ENCODE measurements at places on chromosomes 7 and 10.

DNA sequence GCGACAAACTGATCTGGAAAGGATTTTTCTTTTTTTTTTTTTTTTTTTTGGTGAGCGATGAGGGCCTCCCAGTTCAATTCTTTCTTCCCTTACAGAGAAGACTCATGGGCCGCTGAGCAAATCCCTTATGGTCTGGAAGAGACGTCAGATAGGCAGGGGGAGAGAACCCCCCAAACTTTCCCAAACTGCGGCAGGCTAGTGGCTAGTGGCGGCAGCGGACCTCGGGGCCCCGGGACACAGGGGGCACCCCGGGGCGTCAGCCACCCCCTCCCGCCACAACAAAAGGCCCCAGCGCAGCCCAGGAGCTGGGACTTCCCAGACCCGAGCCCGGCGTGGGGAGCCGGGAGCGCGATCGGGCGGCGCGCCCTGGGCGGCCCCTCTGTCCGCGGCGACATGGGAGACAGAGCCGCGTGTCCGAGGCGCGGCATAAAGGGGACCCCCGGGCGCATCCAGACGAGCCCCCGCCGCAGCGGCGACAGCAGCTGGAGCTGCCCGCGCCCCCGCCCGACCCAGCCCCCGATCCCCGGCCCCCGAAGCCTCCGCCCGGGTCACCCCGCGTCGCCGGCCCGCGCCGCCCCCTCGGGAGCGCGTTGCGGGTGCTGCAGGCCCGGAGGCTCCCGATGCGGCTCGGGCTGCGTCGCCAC, 755 bp downstream of the FAM171A1 start:
- DNase-seq = no peak

GRCh38 chr10:72081772-72082590, 6.4 kb downstream of the SPOCK2 start:
- DNase-seq = no peak

- no peak for DNase-seq
Measured at GRCh38 chr7:139568813-139569490, 45.5 kb downstream of the CLEC2L start.

DNA sequence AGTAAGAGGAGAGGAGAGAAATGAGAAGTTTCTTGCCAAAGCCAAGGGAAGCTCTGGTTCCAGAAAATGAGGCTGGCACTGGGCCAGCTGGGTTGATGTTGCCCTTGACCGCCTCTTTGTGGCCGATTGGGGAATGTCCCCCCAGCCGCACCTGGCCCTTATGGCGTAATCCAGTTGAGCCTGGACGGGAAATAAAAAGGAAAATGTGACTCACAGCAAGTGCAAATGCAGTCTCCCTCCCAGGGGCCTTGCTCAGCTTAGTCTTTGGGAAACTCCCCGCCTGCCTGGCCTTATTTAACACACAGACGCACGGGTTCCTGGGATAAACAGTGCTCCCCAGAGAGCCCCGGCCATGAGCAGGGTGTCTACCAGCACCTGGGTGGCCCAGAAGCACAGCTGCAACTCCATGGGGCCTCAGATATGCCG, 174.8 kb downstream of the KIAA1217 start:
- DNase-seq = peak; percentile 60

DNA sequence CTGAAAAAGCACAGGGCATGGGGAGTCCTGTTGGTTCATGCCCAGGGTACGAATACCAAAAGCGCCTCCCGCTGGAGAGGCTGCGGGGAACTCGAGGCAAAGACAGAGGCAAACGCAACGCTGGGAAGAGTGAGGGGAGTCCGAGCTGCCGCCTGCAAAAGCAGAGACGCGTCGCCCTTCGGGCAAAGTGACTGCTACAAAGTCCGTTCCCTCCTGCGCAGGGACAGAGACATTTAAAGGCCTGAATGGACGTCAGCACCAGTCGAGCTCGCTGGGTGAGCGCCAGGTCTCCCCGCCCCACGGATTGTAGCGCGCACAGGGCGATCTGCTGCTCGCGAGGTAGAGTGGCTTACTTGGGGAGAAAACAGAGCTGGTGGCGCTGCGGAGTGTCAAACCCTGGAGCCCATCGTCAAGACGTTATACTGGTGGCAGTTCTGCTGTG, 732.8 kb downstream of the ZWINT start:
- no peak for DNase-seq

DNA sequence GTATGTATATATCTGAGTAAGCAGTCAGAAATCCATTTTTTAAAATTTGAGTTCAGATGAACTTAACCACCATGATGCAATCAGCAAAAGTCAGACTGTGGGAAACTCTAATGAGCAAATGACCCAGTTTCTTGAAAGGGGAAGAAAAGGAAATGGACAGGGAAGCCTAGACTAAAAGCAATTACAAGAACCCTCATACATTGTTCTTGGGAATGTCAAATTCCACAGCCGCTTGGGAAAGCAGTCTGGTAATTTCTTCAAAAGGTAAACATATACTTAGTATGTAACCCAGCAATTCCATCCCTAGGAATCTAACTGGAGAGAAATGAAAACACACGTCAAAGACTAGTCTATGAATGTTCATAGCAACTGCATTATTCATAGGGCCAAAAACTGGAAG, 16.4 kb upstream of the FOXK1 start:
- DNase-seq = no peak

- no peak for DNase-seq
Measured at GRCh38 chr10:13327534-13327933, 20.6 kb downstream of the SEPHS1 start.

- peak; percentile 54 for DNase-seq
Measured at GRCh38 chr7:36777062-36777461, 52.8 kb upstream of the AOAH start.

DNA sequence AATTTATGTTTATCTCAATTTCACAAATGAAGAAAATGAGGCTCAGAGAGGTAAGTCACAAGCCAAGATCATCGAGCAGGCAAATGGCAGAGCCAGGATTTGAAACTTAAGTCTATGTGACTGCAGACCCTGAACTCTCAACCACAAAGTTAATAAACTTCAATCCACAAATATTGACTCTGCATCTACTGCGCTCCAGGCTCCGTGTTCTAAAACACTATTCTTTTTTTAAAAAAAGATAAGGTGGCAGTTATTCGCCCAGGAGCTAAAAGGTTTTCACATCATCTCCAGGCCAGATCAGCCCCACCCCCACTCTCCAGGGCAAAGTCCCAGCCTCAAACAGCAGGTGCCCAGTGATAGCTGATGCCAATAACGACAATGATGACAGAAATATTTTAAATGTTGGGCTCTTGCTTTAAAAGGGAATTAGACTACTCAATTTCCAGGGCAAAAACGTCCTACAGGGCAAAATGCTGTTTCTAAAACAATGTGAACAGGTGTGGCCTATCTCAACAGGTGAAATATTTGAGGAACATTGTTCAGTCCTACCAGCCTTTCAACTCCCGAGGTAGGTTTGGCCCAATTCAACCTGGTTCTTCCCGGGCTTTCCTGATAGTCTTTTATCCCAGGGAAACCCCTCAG, 85.2 kb downstream of the SORBS1 start:
- no peak for DNase-seq

DNA sequence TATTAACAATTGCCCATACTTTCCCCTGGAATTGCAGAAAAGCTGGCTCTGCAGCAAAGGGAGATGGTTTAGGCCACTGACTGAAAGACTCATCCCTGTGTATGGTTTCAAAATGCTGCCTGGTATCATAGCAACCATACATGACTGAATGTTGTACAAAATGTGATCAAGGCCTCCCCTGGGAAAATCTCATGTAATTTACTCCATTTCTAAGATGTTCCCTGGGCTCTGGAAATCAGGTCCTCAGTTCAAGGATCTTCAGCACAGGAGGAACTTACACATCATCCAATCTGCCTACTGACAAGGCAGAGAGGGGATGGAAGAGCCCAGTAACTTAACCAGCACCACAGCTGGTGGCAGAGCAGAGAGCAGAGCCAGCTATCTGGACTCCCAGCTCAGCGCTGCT, 111.8 kb downstream of the JAZF1 start:
- DNase-seq = no peak

GRCh38 chr10:70977625-70978024, 89.3 kb upstream of the PCBD1 start:
- no peak for DNase-seq

DNA sequence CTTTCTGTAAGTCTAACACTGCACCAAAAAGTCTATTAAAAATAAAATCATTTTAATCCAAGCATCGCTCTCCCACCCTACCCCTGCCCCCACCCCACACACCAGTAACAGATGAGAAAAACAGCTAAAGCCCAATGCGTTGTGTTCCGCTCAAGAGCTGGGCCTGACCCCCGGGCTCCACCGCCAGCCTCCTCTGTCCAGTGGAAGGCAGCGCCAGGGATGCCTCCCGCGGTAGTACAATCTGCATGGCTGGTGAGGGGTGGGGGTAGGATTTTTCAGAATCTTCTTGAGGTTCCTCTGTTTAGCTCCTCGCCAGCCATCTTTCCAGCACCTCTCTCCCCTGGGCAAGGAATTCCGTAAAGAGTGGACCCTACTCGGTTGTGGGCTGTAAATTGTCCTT, 12.1 kb downstream of the THSD7A start:
- no peak for DNase-seq

GRCh38 chr10:86580521-86580891, 58.9 kb upstream of the WAPL start:
- no peak for DNase-seq

- DNase-seq = peak; percentile 63
Measured at GRCh38 chr10:100370714-100371481, 23.9 kb downstream of the SCD start.

DNA sequence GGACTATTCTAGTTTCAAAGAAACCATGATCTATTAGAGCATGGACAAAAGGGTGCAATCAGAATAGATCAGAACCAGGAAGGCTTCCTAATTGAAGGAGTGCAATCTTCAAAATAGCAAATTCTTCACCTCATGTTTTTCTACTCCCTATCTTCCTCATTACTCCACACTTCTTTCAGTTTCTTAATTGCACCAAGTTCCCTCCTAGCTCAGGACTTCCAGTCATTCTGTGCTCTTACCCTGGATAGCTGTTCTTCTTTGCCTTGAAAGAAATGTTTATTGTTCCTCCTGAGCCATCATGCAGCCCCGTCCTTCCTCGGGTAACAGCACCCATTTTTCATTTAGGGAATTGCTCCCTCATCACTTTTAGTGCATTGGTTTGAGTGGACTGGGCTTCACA, 23.1 kb downstream of the TRPV5 start:
- DNase-seq = no peak

DNA sequence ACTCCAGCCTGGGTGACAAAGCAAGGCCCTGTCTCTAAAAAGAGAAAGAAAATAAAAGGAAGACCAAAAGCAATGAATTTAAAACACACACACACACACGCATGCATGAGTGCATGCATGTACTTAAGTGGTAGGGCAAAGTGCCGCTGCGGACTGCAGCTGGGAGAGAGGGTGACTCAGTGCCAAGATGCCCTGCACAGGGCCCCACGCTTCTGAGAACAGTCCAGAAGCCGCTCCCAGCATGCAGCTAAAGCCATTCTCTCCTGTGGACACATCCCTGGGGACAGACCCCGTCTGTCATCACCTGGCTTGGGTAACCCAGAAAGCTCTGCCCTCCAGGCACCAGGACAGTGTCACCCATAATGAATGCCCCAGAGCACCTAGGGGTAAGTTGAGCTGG, 61.0 kb upstream of the MYL10 start:
- no peak for DNase-seq

DNA sequence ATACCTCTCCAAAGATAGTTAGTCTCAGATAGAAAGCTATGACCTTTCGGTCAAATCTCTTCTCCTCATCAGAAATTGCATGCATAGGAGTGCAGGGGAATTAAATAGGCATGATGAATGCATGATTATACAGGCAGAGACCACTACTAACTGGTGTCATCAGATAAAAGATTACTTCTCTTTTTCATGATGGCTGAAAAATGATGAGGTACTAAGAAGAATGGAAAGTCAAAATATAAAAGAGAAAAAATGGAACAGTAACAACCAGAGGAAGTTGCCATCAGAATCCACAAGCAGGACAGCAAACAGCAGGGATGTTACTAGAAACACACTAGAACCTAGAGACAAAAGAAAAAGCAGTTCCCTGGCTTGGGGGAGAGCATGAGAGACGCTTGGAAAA, 31.6 kb downstream of the CTTNBP2 start:
- DNase-seq = no peak

- DNase-seq = no peak
Measured at GRCh38 chr10:122170802-122171201, 100.3 kb upstream of the BTBD16 start.

GRCh38 chr10:21191512-21191911, 294.4 kb upstream of the NEBL start:
- DNase-seq = no peak

DNA sequence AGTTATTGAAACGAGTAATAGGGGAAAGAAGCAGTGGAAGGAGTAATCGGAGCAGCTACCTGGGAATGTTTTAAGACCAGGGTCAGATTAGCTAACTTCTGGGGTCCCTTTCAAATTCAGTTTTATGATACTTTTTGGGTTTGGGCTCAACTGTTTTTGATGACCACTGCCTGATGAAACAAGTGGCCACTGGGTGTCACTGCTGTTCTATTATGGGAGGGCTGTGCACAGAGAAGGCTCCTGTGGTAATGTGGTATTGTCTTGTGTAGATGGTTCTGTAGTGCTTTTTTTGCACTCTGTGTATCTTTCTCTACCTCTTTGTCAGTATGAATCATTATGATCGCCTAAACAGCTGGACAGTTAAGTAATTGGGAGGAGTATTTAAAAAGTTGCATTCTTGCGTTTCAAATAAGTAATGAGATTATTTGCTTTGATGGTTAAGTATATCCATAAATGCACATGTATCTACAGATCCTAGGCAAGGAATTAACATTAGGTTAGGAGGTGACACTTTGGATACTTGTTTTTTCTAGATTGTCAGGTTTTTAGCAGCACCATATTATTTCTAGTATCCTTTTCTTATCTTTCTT, 128.4 kb downstream of the ABCA13 start:
- peak; percentile 20 for DNase-seq

GRCh38 chr7:16034353-16034752, 347.9 kb upstream of the MEOX2 start:
- DNase-seq = no peak

DNA sequence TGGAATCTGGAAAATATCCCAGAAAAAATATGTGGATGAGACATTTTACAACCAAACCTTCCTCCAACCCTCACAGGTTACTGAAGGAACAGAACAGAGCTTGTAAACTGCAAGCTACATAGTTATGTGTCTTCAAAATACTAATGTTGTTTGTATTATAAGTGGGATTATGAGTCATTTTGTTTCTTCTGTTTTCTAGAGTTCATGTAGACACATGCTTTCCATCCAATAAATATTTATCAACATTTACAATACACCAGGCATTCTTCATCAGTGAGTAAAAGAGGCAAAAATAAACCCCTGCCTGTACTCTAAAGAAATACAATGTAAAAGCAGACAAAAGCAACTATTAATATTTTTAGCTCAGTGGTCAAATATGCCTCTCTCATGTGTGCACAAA, 38.0 kb upstream of the TES start:
- no peak for DNase-seq

- no peak for DNase-seq
Measured at GRCh38 chr7:26155531-26156375, 3.8 kb downstream of the NFE2L3 start.

GRCh38 chr10:11253385-11254002, 235.8 kb downstream of the CELF2 start:
- no peak for DNase-seq

DNA sequence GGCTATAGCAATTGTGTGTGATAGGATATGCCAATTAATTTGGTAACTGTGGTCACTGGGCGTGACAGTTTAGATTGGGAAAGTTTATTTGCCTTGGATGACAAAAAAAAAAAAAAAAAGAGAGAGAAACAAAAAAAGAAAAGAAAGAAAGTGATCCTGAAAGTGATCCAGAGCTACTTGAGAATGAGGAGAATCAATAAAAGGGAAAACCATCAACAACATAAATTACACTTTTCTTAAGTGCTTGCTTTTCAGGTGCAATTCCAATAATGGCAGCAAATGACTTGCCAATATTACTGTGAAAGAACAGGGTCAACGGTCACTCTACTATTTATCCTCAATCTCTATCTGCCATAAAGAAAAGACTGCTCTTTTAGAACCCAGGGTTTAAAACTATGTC, 191.8 kb upstream of the SEMA3C start:
- no peak for DNase-seq
